ENCODE measurements at places on chromosomes 4 and X.

DNA sequence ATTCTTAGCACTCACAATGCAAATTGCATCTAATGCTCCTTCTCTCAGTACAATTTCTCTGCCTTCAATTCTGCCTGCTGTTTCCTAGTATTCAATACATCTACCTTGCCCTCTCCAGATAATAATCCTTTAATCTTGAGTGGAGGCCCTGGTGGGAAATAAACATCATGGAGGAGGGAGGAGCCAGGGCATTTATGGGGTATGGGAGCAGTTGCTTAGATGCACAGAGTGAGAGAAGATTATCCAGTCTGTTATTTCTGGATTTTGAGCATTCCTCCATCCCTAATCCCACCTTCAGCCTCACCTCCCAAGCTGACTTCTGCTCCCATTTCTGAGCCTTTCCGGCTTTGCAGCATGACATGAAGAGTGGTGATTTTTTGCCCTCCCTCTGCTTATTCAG lies 127.9 kb upstream of the PPP3CA start:
- DNase-seq, result no peak

DNA sequence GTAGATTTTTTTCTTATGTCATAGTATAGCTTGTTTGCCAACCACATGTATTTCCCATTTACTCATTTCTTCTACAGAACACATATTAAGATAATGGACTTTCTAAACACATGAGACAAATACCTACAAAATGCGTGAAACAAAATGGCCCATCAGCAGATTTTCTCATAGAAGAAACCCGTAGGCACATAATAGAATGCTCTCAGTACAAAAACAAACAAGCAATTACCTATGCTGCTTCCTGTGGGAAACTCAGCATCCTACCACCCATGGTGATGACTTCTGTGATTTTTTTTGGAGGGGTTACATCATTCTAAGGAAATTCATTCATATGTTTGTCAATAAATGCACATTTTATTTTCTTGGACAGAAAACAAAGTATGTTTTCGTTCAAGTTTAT lies 343.6 kb downstream of the SPRY1 start:
- DNase-seq, result no peak

DNA sequence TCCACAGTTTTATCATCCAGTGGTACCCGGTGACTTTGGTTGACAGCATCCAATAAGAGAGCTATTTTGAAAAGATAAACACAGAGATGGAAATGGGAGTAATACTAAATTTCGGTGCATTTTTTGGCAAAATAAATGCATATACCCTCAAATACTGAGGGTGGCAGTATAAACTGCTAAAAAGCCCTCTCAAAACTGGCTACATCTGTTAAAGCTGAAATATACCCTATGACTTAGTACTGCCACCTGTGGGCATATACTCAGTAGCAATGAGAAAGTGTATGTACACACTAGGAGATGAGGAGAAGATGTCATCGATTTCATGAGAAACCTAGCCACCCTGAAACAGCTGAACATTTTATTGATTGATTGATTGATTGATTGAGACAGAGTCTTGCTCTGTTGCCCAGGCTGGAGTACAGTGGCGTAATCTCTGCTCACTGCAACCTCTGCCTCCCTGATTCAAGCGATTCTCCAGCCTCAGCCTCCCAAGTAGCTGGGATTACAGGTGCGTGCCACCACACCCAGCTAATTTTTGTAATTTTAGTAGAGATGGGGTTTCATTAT lies 12.2 kb upstream of the TMEM128 start:
- no peak for DNase-seq

DNA sequence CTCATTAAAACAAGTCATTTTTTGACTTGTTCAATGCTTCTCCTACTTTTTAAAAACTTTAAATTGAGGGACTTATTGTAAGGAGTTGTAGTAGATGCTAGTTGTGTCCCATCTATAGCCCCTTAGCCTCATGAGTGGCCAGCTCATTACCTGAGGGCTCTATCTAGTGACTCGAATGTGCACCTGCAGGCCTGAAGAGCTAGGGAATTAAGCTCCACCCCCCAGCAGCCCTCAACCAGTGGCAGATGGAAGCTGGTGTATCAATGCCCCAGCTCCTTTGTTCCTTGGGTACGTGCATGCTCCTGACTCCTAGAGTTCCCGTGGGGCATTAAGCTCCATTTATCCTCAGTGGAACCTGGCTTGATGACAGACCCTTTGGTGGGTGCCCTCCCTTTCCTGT lies 146.7 kb upstream of the FAM9B start:
- no peak for DNase-seq

- no peak for DNase-seq
Observed at GRCh38 chr4:84597450-84597849, 14.5 kb downstream of the CDS1 start.

GRCh38 chr4:145860897-145861296 lies 77.7 kb downstream of the ZNF827 start:
- no peak for DNase-seq

GRCh38 chrX:31070057-31070468 lies 1.8 kb downstream of the FTHL17 start:
- no peak for DNase-seq

DNA sequence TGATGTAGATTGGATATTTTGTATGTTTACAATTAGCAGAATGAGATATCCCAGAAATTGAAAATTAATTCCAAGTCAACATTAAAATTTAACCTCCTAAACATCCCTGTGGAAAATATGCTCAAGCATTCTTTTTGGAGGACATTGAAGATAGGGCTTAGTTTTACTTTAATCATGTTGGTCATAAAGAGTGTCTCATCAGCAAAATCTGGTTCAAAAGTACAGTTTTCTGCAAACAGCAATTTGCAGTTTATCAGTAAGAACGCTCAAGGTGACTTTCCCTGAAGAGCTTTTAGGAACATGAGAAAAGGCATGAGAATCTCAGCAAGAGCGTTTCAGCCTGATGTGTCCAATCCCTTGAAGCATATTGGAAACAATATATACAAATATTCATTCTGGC lies 889.8 kb downstream of the CENPC start:
- DNase-seq, result no peak

DNA sequence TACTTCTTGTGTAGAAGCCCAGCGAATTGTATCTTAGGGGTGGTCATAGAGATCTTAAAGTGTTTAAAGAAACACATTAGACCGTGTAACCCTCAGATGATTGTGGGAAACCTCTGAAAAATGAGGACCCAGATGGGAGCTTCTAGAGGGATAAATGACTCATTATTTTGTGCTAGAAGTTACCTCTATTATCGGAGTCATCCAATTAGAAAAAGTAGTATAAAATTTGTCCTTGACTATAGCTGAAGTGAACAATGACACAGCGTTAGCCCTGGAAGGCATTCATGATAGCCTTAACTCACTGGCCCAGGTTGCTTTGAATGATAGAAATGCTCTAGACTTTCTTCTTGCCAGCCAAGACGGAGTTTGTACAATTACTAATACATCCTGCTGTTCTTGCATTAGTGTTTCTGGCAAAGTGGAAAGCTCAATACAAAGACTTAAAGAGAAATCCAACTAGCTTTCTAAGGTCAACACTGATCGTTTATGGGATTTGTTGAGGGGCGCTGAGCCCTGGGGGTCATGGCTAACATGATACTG lies 178.9 kb upstream of the VEGFC start:
- no peak for DNase-seq

- DNase-seq, result no peak
Observed at GRCh38 chrX:134683351-134684005, 25.2 kb upstream of the PLAC1 start.

GRCh38 chr4:33961761-33962160 lies 2282.6 kb downstream of the ARAP2 start:
- DNase-seq, result no peak

DNA sequence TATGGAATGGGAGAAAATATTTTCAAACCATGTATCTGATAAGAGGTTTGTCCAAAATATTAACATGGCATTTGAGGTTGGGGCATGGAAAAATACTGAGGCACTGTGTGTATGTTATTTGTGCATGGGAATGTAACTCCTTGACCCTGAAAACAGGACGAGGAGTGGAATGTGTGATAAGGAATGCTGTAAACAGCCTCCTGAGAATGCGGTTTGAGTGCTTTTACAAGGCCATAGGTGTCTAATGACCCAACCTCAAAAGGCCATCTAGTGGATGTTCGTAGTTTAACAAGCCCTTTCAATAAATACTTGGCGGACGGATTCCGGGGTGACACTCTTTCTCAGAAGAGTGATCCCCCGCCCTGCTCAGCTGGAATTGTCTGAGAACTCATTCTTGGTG lies 162.9 kb upstream of the USP9X start:
- DNase-seq, result no peak

GRCh38 chr4:106266201-106266600 lies 49.8 kb downstream of the TBCK start:
- DNase-seq, result no peak

GRCh38 chr4:478373-478772 lies 20.6 kb downstream of the ZNF721 start:
- DNase-seq, result no peak

GRCh38 chr4:30957706-30958105 lies 237.5 kb downstream of the PCDH7 start:
- DNase-seq, result no peak

GRCh38 chrX:122770581-122770980 lies 413.5 kb upstream of the GRIA3 start:
- DNase-seq, result no peak

GRCh38 chrX:10893366-10893765 lies 217.8 kb upstream of the HCCS start:
- DNase-seq, result no peak

DNA sequence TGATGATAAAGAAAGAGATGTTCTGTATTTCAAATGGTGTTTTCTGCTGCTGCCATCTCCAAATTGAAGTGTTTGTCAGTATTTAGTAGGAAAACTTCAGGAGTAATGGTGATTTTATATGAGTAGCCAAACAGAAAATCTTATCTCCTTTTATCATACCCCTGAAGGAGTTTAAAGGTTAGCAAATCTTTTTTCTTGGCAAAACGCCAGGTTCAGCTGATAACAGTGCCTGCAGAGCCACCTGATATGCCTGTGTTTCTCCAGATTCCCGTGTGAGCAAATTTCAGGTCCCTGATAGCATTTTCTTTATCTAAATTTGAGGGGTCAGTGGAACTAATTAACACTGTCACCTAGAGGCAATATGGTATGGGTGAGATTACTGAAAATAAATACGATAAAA lies 65.8 kb upstream of the ETNPPL start:
- DNase-seq, result no peak

- no peak for DNase-seq
Observed at GRCh38 chr4:138398322-138398721, 156.2 kb upstream of the SLC7A11 start.

DNA sequence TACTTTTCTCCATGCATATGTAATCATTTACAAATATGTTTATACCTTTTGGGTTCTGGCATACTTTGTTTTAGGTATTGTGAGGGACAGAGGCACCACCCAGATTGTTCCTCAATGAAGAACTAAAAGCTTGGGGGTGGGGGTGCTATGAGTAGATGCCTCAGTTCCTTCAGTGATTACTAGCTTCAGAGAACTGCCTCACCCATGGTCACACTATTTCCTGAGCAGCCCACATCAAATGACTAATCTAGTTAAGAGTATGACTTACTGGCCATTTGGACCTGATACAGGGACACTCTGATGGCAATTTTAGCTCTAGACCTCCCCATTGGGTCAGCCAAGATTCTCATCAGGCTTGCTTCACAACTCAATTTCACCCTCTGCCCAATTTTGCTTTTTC lies 22.2 kb upstream of the CXXC4 start:
- DNase-seq, result no peak

GRCh38 chrX:8424912-8425311 lies 39.7 kb upstream of the VCX3B start:
- no peak for DNase-seq

GRCh38 chr4:129377131-129377845 lies 281.3 kb downstream of the C4orf33 start:
- no peak for DNase-seq

- DNase-seq, result no peak
Observed at GRCh38 chr4:56235011-56235410, 152.3 kb downstream of the AASDH start.

DNA sequence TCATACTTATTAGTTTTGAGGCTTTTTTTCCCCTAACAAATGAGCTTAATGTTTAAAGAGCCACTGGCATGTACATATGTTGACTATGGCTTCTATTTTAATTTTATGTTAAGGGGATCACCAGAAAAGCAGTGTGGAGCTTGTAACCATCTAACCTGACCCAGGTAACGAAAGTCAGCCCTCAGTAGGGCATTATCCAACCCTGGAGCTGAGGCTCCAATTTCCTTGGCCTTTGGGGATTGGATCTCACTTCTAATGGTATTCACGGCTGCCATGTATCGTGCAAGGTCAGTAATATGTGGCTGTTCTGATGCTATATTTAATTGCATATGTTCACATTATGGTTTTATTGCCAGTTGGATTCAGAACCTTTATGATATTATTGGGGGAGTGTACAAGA lies 75.2 kb upstream of the CCSER1 start:
- no peak for DNase-seq

DNA sequence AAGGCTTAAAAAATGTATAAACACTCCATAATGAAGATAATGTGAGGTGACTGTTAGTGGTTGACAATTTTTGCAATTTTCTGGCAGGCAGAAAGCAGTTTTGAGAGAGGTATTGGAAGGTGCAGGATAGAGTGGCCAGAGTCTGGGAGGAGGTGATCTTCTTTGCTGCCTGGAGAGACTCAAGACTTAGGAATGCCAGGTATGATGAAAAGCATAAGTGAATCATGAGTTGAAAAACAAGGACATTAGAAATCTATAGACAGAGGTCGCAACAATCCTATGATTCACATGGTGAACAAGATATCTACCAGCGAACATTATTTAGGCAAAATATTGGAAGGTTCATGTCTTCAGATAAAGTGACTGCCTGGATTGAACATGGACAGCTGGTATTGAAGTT lies 118.5 kb downstream of the CFAP299 start:
- DNase-seq, result no peak

GRCh38 chr4:77538574-77539157 lies 67.0 kb upstream of the CXCL13 start:
- DNase-seq, result no peak

DNA sequence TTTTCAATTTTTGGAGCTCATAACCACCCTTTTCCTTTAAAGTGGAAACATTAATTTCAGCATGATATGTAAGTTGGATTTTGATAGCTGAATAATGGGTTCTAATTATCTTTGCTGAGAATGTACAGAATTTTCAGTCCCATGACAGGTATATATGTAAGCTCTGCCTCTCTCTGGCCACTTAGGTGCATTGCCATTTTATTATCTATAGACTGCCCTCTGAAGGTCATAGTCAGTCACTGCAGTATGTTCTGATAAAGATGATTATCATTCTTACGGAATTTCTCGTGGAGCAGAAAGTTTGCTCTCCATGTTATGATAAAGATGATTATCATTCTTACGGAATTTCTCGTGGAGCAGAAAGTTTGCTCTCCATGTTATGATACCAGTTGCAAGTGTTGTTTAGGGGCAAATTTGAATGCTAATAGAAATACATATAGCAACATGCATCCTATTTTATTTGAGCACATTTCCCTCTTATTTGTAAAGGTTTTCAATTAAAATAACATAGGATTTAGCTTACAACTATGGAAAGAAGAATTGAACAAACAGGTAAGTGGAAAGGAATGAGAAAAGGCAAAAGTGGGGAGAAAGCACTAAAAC lies 10.4 kb downstream of the AFP start:
- DNase-seq, result no peak

- no peak for DNase-seq
Observed at GRCh38 chrX:112163906-112164305, 81.3 kb upstream of the TRPC5 start.
